Right renal cortex interstitium (tissue), 3 donors: ENCODE measurements at places on chromosomes 11 and 22. TPM values are rescaled to one million over a fixed set of nuclear protein-coding genes. Genes with fewer than 3 reads are reported as not detected.

- DNase-seq: no peak
These were observed 42.4 kb upstream of the PRODH start for GRCh38 chr22:18978506-18978905.

GRCh38 chr11:33476945-33477606, 219.9 kb downstream of the HIPK3 start:
- no peak for DNase-seq

DNA sequence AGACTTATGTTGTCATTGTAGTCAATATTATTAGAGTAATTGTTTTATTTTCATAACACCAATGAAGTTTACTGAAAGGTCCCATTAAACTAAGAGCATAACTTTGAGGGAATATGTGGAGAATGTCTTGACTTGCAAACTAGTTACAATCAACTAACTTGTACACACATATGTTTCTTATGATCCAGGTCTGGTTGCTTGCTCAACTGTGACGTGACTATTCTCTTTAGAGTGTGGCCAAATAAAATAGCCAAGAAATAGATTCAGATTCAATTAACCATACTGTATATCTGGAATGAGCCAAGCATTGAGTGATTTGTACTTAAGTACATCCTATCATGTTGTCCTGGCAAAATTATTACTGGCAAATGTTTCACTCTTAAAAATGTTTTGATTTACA, 101.7 kb downstream of the METTL15 start:
- DNase-seq: no peak

- DNase-seq: no peak
These were observed 16.8 kb downstream of the ANO3 start for GRCh38 chr11:26348776-26349175.

DNA sequence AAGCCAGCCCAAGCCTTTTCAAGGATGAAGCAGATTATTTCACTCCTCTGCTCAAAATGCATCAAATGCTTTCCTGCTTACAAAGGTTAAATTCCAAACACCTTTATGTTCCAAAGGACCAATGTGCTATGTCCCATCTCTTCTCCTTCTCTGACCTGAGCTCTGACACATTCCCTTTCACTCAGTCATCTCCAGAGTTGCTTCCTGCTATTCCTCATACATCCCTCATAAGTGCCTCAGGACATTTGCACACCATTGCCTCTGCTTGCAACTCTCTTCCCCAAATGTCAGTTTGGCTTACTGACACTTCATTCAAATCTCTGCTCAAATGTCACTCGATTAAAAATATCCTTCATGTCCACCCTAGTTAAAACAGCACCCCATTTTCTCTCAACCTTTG, 53.3 kb upstream of the BMAL1 start:
- DNase-seq: no peak

The CARD18 gene
- polyA plus RNA-seq: not detected

The SMIM35 gene
- polyA plus RNA-seq: 0.19 TPM

The SYT7 gene
- 5.6 TPM for polyA plus RNA-seq

The ADAMTS8 gene
- polyA plus RNA-seq: 2.3 TPM
